ENCODE measurements at places on chromosomes 6 and 20.

DNA sequence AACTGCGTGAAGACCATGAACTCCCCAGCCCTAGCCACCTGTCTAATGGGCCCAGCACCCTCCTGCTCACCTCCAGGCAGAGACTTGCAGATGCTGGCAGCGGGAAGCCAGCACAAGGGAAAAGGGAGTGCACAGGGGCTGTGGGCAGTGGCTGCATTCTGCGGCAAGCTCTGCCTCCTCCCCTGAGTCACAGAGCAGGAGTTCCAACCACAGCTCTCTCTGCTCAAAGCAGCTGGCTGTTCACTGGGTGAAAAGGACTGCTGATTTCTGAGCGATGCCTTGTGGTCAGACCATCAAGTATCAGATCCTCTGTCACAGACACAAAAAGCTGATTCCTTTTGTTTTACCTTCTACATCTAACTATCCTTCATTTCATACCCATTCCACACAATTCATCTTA, 10.5 kb downstream of the NKX2-2 start:
- DNase-seq, result no peak

GRCh38 chr6:92648364-92649086, 770.8 kb downstream of the EPHA7 start:
- peak; percentile 56 for DNase-seq

GRCh38 chr20:51220293-51220706, 197.4 kb upstream of the KCNG1 start:
- DNase-seq, result no peak

- no peak for DNase-seq
Measured at GRCh38 chr20:57461726-57462125, 63.2 kb downstream of the CTCFL start.

GRCh38 chr20:59701236-59701635, 96.9 kb downstream of the PHACTR3 start:
- DNase-seq, result no peak

GRCh38 chr6:157285422-157285779, 37.9 kb downstream of the TMEM242 start:
- no peak for DNase-seq

GRCh38 chr6:14353281-14353680, 235.7 kb downstream of the CD83 start:
- no peak for DNase-seq

DNA sequence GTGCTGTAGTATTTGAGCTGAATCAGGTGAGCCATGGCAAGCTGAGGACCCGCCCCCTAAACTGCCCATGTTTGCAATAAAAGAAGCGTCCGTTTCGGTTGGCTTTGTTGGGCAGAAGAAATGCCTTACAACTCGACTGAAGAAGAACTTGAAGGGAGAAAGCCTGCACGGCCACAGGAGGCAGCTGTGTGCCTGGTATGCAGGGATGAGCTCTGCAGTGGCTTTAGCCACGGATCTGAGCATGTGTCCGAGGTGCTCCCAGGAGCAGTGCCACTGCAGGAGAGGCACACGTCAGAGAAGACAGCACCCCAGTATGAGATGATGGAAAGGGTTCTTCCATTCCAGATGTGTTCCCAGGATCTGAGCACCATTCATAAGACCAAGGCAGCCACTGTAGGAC, 23.5 kb downstream of the KIZ start:
- DNase-seq, result no peak

DNA sequence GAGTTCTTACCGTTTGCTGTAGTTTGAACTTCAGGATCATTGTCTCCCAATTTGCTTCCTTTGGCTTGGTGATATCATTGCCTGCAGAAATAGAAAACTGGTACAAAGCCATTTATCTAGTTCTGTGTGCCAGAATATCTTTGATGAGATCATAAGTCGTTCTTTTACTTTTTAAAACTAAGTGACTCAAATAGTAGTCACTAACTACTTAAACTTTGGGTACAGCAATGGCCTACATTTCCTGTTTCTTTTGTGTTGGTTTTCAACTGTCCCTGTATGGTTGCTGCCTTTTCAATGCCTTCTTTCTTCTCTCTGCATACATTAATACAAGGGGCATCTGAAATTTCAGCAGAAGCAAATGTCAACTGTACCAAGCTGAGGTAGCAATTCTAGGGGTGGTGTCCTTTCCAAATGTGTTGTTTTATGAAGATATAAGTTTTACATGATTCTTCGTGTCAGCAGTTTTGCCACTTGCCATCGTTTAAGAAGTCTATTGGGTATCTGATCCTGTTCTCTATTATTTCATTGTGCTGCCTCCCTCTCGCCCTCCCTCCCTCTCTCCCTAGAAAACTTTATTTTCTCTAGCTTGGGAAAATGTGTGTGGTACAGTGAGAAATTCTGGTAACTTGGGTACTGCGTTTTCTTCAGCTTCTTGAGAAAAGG, 238.5 kb downstream of the FARS2 start:
- no peak for DNase-seq

DNA sequence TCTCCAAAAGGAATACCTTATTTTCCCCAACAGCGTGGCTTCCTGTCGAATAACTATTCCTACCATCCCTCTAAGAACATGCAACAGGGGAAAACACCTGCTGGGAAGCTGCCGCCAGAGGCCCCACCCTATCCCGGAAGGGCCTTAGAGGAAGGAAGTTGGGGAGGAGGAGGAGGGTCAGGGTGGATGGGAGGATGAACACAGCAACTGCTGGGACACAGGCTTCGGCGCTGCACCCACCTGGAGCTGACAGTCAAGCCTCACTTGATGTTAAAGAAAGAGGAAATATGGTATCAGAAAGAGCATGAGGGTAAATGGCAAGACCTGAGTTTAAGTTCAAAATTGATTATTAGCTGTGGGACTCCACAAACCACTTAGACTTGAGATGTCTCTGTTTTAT, 36.5 kb upstream of the RPS6KA2 start:
- no peak for DNase-seq

DNA sequence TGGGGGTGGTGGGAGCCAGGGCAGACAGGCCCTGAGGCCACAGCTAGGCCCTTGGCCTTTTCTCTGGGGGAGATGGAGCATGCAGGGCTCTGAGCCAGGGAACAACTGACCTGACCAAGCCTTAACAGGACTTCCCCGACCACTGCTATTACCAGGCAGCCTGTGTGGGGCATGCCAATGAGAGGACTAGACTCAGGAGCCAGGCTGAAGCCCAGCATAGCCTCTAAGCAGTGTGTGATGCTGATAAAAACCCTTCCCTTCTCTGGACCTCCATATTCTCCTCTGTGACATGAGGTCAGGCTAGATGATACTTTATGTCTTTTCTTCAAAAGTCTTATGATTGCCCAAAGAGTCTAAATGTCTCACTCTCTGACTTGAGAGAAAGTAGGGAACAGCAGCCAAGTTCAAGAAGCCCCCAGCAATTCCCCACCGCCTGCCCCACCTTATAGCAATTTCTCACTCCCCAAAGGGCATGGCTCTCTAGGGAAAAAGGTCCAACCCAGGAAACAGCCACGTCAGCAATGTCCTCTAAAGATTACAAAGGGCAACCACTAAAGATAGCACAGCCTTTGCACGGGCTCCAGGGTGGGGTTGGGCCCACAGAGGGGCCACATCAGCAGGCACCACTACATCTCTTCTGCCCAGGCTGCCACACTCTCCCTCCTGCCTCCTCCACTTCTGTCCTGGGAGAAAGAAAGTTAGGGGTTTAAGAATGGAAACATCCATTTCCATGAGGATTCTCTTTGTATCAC, 71.3 kb downstream of the TRERF1 start:
- no peak for DNase-seq

GRCh38 chr6:165889636-165890403, 226.8 kb upstream of the PDE10A start:
- no peak for DNase-seq

- DNase-seq, result no peak
Measured at GRCh38 chr20:9903048-9903655, 64.3 kb upstream of the PAK5 start.

All from DMS153 (cell line).